ENCODE measurements at places on chromosomes 7 and 10.

GRCh38 chr7:127557803-127558202, 27.6 kb downstream of the GCC1 start:
- no peak for DNase-seq

GRCh38 chr10:70785190-70785589, at the start of gene TBATA:
Gene TBATA (minus strand): TSS chr10:70785377. CDS start chr10:70783379, 1,998 bp downstream.
- DNase-seq = no peak

DNA sequence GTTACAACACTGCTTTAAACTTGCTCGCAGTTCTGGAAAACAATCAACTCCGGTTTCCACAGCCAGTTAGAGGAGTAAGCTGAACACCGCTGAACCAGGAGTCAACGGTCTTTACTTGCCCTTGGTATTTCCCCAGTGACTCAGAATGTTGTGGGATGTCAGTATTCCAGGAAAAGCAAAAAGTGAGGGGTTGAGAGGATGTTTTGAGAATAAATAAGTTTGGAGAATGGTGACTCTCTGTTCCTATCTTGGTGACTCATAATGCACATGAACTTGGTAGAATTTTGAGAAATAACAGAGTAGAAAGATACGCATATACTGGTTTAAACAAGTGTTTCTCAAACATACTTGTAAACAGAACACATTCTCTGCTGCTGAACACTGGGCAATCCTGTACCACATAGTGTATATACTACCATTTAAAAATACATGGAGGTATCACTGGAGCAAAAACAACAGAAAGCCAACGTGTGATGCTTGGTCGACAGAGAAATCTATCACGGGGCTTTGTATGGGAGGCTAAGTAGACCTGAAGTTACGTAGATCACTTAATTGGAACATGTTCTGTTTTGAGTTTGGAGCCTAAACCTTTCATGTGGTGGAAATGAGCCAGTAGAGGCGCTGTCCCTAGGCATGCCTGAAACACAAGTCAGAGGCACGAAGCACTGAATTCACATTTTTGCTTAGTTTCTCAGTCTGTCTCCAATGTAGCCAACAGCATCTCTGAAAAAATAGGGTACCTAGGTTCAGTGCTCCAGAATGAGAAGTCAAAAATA, 534.3 kb downstream of the PARD3 start:
- DNase-seq = peak; percentile 25

GRCh38 chr10:50931948-50932431, 46.6 kb upstream of the A1CF start:
- no peak for DNase-seq

GRCh38 chr10:118851062-118852035, 96.6 kb upstream of the CACUL1 start:
- DNase-seq = no peak

GRCh38 chr10:15486404-15486803, 115.3 kb upstream of the FAM171A1 start:
- DNase-seq = no peak

GRCh38 chr10:11810313-11810766, 12.8 kb upstream of the PROSER2 start:
- DNase-seq = no peak

DNA sequence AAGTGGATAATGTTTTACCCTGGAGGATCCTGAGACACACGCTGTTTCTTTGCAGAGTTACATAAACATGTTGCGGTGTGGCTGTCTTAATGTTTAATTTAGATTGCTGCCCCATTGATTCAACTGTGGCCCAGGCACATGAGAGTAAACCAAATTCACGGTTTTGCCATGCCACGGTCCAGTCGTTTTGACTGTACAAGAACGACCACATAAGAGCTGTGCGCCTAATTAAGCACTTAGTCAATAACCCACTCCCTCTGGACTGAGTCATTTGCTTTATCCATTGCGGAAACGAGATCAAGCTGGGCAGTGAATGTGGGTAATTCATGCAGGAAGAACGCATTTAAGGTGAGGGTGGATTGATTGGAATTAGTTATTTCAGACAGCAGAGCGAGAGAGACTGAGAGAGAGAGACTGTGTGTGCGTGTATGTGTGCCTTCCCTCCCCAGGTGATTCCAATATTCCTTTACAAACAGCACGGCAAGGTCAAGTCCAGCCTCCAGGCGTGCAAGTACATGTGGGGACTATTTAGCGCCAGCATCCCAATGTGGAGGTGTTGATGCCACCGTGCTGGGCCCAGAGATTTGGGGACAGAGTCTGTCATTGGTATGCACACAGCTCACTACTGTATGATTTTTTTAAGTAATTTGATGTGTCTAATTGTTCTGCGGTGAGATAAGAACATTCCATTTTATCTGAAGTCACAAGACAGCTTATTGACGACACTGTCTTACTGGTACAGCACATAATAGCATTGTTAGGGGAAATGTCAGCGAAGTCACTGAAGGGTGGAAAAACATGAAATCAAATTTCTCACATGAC, 8.4 kb upstream of the TEX36 start:
- no peak for DNase-seq

- DNase-seq = no peak
Measured at GRCh38 chr10:57579926-57580325, 687.8 kb downstream of the IPMK start.

DNA sequence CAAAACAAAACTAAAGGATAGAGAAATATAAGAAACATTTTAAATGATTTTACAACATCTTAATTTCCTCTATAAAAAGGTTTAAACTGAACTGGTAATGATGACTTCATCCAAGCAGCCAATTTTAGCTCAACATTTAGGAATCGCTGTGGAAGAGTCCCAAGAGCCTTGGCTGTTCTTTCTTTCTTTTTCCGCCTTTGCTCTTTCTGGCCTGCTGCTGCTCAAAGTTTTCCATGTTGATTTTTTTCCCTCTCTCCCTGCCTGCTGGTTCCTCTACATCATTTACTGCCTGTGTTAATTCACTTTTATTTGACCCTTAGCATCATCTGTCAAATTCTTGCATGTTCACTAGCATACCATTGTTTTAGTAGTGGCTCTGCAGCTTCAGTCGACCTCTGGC, 146.9 kb downstream of the EVX1 start:
- no peak for DNase-seq

GRCh38 chr10:32065856-32066255, 9.6 kb upstream of the KIF5B start:
- DNase-seq = no peak

GRCh38 chr7:7694542-7694941, 23.9 kb downstream of the RPA3 start:
- DNase-seq = no peak

DNA sequence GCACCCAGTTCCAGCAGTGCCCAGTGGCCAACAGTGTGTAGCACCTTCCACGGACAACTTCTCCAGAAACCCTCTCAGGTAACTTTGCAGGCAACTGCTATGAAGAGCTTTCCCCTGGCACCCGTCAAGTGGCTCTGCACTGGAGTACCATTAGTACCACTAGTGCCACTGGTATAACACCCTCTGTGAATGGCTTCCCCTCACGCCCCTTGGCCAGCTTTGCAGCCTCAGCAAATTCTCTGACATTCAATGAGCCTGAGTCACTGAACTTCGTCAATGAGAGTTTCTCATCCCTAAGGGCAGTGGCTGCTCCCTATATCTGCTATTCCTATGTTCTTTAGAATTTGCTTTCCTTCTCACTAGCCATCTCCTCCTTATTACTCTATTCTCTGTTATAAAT, 7.6 kb upstream of the HERPUD2 start:
- DNase-seq = no peak

GRCh38 chr7:99050971-99051370, 92.9 kb downstream of the SMURF1 start:
- DNase-seq = no peak

DNA sequence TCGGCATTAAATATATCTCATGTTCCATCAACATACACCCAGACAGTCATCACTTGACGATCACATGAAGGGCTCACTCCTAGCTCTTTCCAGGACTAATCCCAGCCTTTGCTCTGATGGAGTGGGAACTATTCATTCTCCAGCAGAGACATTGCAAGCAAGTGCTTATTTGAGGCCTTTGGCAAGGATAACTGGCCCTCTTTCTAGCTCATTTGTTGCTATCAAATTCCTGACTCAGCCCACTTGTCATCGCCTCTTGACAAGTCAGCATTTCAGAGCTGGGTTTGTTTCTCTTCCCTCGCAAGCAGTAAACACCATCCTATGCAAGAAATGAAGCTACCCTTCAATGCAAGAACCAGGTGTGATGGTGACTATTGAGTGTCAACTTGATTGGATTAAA, 1165.7 kb upstream of the AUTS2 start:
- no peak for DNase-seq

- DNase-seq = no peak
Measured at GRCh38 chr7:97025130-97025499, 484 bp upstream of the DLX5 start.

DNA sequence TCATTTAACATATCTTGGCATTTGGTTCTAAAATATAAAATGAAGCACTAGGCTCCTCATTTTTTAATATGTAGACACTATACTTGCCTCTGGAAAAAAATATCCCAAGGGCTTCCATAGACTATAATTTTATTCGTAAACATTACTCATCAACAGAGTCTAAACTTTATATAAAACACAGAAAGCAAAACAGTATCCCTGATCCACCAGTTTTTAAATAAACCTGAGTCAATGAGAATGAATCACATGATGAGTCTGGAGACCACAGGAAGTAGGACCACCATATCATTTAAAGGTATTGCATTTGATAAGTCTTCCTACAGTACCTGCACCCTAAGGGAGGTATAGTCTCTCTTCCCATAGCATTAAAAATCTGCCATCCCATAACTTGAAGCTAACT, 228.0 kb downstream of the DGKI start:
- DNase-seq = no peak

GRCh38 chr10:86721232-86721631, 35.2 kb upstream of the BMPR1A start:
- no peak for DNase-seq

GRCh38 chr7:142482891-142483658, 225.2 kb upstream of the PRSS58 start:
- no peak for DNase-seq

DNA sequence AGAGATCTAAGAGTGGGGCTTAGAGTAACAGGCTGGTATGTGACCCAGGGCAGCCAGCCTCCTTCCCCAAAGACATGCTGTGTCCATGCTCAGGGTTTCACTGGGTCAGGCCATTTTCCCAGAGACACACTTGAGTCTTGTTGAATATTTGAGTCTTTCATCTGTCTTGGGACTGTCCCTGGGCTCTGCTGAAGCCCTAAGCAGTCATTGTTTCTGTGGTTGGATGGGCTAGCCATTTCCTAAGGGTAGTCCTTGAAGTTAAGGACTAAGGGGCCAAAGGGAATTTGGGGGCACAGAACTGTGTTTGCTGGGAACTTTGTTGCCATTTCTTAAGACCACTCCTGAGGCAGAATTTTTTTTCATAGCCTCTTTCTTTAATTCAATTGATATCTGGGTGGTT, 98.4 kb upstream of the SAMD8 start:
- DNase-seq = no peak

GRCh38 chr7:38905056-38905759, 3.8 kb downstream of the VPS41 start:
- no peak for DNase-seq

GRCh38 chr10:5812283-5813090, 747 bp downstream of the GDI2 start:
- DNase-seq = no peak

GRCh38 chr7:26556061-26556881, 264.6 kb downstream of the SNX10 start:
- DNase-seq = no peak

DNA sequence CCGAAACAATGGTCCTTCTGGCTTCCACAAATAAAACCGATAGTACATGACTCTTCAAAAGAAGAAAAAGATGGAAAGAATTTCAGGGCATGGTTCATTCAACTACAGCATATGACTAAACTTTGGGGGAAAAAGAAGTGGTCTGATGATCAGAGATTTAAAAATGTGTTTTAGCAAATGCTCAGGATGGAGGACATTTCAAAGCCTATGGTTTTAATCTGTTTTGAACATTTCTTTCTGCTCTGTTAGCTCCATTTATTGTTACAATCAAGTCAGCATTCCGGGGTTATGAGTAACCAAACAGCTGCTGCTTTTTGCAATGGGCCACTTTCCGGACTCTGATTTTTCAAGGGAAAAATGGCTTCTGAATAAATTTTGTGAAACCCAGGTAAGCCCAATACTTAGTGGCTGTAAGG, 142.4 kb downstream of the CUBN start:
- no peak for DNase-seq

DNA sequence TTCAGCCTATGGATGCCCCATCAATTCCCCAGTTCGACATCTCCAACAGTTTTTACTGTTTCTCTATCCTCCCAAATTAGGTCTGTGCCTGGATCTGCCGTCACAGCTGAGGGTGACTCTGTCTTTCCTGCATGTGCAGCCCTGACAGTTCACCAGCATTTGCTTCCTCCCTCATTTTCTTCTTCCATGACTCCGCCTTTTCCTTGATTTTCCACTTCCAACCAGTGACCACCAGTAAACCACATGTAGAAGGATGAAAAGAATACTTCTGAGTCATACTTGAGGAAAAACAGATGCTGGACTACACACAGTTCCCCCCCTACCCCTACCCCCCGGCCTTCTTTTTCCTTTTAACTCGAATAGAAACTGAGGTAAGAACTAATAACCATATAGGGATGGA, 311.8 kb upstream of the POM121L12 start:
- no peak for DNase-seq

- DNase-seq = no peak
Measured at GRCh38 chr7:115582956-115583355, 447.6 kb downstream of the TFEC start.

DNA sequence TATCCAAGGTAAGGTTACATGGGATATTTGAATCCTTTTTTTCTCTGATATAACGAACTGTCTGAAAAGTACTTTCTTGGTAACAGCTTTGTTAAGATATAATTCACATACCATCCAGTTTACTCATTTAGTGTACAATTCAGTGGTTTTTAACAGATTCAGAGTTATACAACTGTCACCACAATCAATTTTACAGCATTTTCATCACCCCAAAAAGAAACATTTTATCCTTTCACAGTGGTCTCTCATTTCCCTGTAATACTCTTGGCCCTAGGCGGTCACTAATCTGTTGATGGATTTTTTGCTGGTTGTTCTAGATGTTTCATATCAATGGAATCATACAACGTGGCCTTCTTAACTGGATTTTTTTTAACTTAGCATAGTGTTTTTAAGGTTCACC, 91.6 kb downstream of the GLCCI1 start:
- no peak for DNase-seq

- DNase-seq = no peak
Measured at GRCh38 chr7:117230276-117231046, 92.4 kb downstream of the WNT2 start.

GRCh38 chr7:154644366-154644765, 358.6 kb downstream of the PAXIP1 start:
- no peak for DNase-seq

- no peak for DNase-seq
Measured at GRCh38 chr10:119003572-119004289, 25.8 kb upstream of the NANOS1 start.
